A549 treated with CORT108297 at 1 μM for 4 hours (cell line): ENCODE measurements at places on chromosomes 5 and 9. TPM values are rescaled to one million over a fixed set of nuclear protein-coding genes. Genes with fewer than 3 reads are reported as not detected.

C5orf58 gene
- not detected in 5 replicates for total RNA-seq

TSSK1B gene
- not detected in 5 replicates for total RNA-seq

MARCOL gene
- total RNA-seq, result not detected in 5 replicates

SLC23A1 gene
- 0.92 to 1.5 TPM (median 1.4 TPM) in 5 replicates for total RNA-seq

KLF4 gene
- 13.6 to 20.8 TPM (median 15.4 TPM) in 5 replicates for total RNA-seq

ANKRD20A1 gene
- total RNA-seq, result 0.75 to 1.2 TPM (median 1.1 TPM) in 5 replicates
